ENCODE measurements at places on chromosomes 16 and 17.
A peak's percentile ranks its signal among the peaks of the same experiment; 100 is the strongest.

DNA sequence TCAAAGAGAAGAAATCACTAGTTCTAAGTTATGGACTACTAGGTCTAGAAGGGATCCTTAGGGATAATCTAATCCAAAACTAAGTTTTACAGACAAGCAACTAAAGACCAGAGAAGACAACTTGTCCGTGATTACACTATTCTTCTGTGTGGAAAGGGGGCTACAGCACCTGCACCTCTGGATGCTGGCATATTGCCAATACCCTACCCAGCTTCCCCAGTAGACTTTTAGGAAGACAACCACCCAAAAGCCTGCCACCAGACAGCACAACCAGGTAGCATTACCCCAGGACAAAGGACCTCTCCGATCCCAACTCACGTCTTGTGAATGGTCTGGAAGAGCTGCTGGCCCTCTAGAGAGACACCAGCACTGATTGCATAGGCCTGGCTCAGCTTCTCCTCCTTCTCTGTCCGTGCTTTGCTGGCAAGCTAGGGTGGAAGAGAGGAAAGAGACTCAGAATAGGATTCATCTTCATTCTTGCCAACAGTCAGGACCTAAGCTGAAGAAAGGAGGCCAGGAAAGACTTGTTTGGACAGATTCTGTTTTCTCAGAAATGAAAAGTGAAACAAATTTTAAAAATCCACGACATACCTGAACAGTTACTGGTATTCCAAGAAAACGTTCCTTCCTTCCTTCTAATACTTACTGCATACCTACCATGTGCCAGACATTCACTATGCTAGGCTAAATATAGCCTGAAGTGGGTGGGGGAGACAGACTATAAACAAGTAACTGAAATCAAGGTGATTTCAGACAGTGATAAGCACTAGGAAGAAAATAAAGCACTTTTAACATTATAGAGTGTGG, 25.3 kb upstream of the TMEM101 start:
- DNase-seq = no peak

GRCh38 chr17:537133-537532, 177.5 kb downstream of the VPS53 start:
- DNase-seq = no peak

DNA sequence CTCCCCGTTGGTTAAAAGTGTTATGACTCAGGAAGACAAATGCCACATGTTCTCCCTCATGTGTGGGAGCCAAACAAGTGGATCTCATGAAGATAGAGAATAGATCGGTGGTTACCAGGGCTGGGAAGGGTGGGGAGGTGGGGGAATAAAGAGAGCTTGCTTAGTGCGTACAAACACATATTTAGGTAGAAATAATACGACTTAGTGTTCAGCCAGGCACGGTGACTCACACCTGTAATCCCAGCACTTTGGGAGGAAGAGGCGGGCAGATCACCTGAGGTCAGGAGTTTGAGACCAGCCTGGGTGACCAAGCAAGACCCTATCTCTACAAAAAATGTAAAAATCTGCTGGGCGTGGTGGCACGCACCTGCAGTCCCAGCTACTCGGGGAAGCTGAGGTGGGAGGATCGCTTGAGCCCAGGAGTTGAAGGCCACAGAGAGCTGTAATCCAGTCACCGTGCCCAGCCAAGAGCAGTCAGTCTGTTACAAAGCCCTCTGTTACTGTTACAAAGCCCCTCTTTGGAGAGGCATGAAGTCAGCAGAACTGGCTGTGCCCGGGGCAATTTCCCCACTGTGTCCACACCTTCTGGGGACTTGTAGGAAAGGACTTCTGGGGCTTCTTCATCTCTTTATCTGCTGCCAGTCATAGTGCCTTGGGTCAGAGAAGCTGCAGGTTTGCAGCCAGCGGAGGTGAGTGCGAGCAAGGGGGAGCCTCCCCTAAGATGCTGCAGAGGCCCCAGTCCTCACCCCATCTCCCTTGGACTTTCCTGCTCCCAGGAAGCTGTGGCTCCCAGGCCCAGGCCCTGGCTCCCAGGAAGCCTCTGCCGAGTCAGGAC, 4.3 kb upstream of the ALDH3A1 start:
- no peak for DNase-seq

GRCh38 chr17:9456330-9456729, 119.3 kb downstream of the STX8 start:
- DNase-seq = no peak

DNA sequence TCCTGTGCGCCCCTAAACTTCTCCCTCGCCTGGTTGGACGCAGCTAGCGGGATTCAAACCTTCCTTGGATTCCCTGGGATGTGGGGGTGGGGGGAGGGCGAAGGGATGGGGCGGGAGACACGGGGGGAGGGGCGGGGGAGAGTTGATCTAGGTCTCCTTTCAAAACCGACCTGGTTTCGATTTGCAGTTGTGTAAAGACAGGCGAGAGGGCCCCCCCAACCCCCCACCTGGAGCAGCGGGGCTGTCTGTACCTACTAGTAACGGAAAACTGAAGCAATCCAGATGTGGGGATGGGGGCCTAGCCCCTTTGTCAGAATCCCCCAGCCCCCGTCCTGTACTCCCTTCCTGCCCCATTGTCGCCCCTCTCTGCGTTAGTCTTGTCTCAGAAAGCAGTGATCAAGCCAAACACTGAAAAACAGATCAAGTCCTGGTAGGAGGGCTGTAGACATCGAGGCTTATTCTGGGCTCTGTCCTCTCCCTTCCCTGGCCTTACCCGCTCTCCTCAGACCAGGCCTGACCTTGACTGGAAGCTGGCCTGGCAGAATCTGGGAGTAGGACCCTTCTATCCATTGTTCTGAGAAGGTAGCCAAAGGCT, 902 bp downstream of the DLX4 start:
- DNase-seq = no peak

- no peak for DNase-seq
Observed at GRCh38 chr17:33989361-33990148, 265.5 kb upstream of the CCL2 start.

GRCh38 chr16:53703590-53704444, at the start of the genes FTO and RPGRIP1L:
FTO (plus strand) TSS chr16:53704156.
RPGRIP1L (minus strand) TSS chr16:53703859; CDS start chr16:53700723, 3,136 bp downstream.
- peak; percentile 96 for DNase-seq

DNA sequence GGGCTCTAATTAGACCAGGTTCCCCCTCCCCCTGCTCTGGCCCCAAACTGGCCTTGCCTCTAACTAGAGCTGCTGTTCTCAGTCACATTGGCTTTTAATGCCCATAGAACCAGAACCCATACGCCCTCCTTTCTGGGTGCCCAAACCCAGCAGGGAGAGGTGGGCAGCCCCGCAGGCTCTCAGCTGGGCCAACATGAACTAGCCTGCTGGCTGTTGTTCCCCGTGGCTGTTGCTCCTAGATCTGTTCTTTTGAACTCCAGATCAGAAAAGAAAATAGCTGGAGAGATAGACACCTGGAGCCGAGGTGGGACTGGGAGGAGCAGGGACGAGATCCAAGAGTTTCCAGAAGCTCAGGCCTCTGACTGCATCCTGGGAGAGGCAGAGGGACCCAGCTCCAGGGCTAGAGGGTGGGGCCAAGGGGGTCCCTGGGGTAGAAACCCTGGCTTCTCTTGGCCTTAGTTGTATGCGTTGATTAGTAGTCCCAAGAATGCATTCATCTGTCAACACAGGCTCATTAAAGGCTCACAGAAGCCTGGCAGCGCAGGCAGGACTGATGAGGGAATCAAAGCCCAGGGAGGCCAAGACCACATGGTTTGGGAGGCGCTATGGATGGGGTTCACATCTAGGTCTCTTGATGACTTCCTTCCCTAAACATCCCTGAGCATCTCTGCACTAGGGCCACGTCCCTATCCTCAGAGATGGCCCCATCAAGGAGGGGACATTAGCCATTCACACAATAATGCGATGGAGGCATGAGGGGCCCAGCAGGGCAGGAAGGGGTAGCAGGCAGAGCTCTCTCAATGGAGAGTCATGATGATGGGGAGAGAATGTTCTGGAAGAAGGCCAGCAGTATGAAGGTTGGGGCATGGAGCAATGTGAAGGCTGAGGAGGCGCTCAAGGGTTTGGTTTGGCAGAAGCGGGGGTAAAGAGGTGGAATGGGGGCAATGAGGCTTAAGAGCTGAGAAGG, 1.3 kb upstream of the CPSF4L start:
- DNase-seq = no peak
